Neural progenitor cell (in vitro differentiated cells): ENCODE measurements at places on chromosomes 5 and 9.

DNA sequence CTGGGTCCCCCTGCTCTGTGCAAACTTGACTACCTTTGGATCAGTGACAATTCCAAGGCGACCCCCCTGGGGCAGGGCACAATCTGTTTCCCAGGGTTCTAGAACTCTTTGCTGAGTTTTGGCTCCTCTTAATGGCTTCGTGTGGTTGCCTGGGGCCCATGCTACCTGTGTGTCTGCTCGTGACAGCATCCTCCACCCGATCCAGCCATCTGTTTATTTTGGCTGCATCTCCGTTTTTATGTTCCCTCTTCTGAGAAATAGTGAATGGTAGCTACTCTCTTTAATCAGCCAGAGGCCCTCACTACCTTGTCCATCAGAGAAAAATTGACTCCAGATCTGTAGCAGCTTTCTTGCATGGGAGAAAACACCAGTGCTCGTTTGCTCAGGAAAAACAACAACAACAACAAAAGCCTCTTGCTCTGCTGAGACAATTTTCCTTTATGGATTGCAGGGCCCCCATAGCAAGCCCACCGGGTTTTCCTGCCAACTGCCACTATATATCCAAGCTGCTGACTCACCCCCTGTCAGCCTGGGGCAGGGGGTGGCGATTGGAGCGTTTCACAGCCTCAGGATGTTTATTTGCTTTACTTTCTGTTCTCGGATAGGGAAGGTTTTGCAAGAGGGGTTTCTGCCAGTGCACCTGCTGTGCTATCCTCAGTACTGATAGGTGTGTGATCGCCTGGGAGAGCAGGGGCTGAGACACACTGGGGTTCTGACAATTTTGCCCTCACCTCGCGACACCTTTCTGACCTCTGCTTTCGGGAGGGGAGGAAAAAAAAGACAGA lies 607.8 kb downstream of the BNC2 start:
- DNase-seq, result no peak

DNA sequence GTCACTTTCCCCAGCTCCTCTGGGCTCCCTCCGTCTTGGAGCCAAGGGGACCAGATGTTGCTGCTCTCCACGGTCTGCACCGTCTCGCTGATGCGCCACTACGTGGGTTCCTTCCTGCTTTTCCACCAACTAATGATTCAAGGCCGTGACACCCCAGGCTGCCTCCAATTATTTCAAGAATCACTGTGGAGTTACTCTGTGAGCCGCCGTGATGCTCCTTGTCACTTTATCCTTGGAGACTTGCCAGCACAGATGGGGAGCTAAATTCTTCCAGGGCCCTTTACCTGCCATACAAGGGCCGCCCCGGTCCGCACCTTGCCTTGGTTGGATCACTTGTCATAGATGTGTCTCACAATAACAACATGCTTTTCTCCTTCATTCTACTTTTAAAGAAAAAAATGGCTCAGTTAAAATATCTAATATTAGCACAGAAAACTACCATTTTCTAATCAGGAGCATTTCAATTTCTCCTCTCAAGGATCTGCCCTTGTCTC lies 202.0 kb downstream of the FSTL4 start:
- DNase-seq, result no peak

- DNase-seq, result no peak
Observed at GRCh38 chr5:162474239-162474638, 406.7 kb downstream of the GABRG2 start.

DNA sequence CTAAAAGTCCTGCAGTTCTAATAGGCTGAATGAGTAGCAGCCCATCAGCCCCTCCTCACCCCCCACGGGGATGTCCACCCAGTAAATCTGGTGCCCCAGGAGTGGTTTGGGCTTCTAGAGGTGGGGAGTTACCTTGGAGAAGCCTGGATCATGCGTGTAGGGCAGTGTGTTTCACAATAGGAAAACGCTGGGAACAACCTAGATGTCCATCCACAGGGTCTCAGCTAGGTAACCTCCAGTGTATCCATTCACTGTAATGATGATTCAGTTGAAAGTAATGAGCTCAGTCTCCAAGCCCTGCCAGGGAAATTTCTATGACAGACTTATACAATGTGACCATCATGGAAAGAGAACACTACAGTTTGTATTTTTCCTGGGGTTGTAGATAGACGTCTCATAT lies 51.8 kb downstream of the NDST1 start:
- DNase-seq, result no peak

- no peak for DNase-seq
Observed at GRCh38 chr9:101707721-101708120, 30.7 kb downstream of the GRIN3A start.

GRCh38 chr5:109196087-109196822 lies 213.5 kb downstream of the PJA2 start:
- no peak for DNase-seq

- no peak for DNase-seq
Observed at GRCh38 chr9:91185193-91185886, 176.4 kb downstream of the AUH start.

- DNase-seq, result no peak
Observed at GRCh38 chr9:93053781-93054331, 4.6 kb upstream of the SUSD3 start.
